Stimulated activated CD8-positive, alpha-beta memory T cell treated with anti-CD3 and anti-CD28 coated beads, Interleukin-15, amount 100 ng/mL, for 4 hours (primary cell): ENCODE measurements at places on chromosomes 7 and 10.
A peak's percentile ranks its signal among the peaks of the same experiment; 100 is the strongest.

GRCh38 chr10:13302821-13303555, 3.1 kb upstream of the PHYH start:
- no peak for DNase-seq

DNA sequence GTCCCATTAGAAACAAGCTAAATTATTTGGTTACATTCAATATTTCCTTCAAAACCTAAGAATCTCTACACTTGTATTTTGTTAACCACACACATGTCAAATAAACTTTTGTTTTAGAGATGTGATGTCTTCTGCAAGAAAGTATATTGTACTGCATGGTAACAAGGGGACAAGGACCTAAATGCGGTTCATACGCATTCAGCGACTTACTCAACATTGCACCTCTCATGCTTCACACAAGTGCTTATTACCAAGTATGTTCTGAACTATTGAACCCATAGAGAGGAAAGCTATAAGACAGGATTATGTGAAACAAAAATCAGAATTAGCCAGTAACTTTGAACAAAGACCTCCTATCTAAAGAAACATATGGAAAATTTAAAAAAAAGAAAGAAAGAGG, 68.3 kb downstream of the CREB5 start:
- no peak for DNase-seq

DNA sequence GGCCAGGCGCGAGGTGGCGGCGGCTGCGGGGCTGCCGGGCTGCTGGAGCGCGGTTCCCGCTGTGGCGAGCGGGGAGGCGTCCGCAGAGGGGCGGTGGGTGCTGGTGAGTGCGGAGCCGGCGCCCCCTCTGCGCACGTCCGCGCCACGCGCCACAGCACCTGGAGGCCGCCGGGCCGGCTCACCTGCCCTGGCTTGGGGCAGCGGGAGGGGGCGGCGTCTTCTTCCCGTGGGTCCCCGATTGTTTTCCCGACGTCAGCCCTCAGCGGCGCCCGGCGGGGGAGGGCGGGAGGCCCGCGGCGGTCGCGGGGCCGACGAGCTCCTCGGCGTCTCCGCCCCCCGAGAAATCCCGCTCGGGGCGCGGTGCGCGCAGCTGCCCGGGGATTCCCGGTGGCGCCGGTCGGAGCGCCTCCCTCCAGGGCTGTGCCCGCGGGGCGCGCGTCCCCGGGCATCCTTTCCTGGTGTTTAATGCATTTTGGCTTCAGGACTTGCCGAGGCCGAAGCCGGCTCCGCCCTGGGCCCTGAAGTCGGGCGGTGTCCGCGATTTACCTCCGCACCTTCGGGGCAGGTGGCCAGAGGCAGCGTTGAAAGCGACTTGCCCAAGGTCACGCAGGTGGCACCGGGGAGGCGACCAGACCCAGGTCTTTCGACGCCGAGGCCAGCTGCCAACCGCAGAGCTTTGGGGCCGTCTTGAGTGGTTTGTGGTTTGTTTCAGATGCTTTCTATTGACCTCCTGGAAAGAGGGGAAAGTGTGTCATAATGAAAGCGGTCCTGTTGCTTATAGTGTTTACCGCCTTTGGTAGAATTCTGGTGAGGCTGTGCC, 561 bp downstream of the PLEKHA1 start:
- peak; percentile 62 for DNase-seq

DNA sequence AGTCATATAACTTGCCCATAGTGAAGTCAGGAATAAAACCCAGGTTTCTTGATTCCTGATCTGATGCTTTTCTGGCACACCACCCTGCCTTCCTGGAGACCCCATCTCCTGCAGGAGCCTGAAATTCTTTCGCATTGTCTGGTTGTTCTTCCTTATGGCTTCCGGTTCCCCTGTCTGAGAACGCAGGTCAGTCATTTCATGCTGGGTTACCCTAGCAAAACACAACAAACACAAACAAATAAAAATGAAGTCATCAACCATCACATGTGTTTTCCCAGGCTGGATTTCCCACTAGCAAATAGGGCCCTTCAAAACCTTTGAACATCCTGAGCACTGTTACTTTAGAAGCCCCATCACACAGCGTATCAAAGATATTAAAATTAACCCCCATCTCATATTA, 569.6 kb downstream of the LRMDA start:
- no peak for DNase-seq

GRCh38 chr10:60040014-60040662, 133.8 kb upstream of the CCDC6 start:
- DNase-seq: no peak

DNA sequence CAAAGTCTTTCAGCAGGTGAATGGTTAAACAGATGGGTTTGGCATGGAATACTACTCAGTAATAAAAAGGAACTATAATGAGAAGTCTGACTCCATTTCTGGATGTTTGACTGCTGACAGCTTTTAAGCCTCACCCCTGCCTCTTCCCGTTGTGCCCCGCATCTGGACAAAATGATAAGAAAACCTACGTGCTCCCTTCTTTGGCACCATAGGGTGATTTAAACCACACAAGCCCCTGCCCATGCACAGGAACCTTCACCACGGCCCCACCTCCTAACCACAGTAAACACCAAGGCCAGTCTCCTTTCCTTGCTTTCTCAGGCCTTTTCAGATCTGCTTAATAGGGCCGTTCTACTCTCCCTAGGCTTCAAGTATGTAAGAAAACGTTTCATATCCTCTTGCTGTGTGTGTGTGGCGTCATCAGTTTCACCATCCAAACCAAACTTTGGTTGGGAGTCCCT, 47.1 kb upstream of the UBN2 start:
- DNase-seq: no peak

DNA sequence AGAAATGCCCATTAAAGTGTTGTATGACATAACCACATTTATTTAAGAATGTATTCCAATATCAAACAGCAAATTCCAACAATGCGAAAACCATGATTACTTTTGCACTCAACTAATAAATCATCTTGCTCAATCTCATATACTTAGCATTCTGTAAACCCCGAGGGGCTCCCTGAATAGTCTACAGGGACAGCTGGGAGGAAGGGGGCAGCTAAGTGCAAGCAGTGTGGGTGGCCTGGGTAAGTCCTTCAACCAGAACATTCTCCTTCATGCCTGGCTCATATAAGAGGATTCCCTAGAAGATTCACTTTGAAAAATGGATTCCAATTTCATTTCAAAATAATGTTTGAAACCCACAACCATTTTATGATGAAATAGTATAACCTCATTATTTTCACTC, 355.5 kb downstream of the CDC14C start:
- DNase-seq: no peak

- no peak for DNase-seq
Observed at GRCh38 chr10:103544657-103545310, 51.3 kb downstream of the NEURL1 start.

DNA sequence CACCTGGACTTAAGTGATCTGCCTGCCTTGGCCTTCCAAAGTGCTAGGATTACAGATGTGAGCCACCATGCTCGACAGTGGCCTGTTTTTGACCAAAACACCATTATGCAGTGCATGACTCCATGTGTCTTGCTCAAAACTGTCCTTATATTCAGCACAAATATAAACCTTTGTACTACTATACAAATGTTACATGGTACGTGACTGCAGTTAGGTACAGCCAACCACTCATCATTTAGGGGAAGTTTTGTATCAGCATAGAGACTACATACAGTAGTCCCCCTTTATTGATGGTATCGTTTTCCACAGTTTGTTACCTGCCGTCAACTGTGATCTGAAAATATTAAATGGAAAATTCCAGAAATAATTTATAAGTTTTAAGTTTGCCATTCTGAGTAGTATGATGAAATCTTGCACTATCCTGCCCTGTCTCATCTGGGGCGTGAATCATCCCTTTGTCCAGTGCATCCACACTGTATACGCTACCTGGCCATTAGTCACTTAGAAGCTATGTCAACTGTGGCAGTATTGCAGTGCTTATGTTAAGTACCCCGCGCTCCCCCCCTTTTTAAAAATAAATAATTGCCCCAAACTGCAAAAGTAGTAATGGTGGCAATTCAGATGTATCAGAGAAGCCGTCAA, 23.3 kb upstream of the ZNF282 start:
- no peak for DNase-seq

GRCh38 chr7:159015454-159016410, 128.9 kb downstream of the VIPR2 start:
- no peak for DNase-seq

- DNase-seq: no peak
Observed at GRCh38 chr7:48426966-48427555, 255.8 kb downstream of the ABCA13 start.

- no peak for DNase-seq
Observed at GRCh38 chr10:84540022-84540616, 211.7 kb downstream of the CCSER2 start.

DNA sequence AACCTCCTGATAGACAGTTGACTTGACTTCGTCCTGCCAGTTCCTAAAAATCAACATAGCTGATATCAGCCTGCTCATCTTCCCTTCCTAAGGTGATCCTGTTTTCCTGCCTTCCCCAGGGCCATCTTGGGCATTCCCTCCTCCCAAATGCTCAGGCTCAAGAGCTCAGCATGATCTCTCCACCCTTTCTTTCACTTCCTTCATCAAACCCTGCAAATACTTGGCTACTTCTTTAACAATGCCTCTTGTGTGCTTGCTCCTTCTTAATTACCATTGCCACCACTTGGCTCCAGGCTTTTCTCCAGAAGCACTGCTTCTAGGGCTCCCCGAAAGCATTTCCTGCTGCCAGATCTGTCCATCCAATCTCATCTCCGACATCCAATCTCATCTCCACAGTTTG, 7.3 kb downstream of the FSCN3 start:
- no peak for DNase-seq

GRCh38 chr7:148883266-148884048, 634 bp downstream of the EZH2 start:
- DNase-seq: peak; percentile 31

DNA sequence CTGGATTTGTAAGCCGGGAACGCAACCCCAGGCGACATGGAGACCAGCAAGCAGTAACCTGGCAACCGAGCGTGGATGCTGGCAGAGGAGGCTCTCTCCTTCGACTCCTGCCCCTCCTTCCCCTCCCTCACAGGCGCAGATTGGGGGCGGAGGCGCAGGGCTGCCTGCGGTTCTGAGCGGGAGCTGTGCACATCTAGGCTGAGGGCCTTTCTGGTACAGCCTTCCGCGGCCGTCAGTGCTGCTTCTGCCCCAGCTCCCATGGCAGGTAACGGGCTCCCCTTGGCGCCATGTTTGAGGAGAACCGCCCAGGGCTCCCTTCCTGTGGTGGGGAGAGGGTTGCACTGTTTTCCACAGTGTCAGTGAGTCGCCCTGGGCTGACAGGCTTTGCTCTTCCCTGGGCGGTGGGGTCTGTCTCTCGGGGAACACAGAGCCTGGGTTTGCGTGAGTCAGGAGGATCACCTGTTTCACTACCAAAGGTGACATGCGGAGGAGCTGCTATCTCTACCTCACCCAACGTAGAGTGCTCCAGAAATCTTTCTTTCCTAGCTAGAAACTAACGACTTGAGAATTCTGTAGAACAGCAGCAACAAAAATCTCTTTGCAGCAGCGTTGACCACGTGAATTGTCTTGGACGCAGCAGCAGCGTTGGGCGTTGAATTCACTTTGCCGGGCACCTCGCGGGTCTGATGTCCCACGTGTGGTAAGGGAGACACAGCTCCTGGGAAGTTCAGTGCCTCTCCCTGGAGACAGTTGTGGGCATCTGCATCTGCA, 154.8 kb upstream of the COBL start:
- no peak for DNase-seq

DNA sequence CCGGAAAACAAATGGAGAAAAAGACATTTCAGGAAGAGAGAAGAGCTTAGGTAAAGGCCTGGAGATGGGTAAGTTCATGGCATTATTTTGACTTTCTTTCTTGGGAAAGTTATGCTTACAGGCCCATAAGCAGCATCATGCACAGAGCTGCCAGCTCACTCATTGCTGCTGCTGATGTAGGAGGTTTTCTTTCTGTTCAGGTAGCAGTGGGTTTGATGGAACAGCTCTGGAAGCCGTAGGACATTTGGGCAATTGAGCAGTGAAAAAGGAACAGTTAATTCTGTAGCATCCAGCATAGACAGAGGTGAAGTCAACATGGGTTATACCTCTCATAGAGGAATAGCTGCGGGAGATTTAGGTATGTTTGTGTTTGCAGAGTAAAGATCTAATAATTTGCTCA, 3.3 kb downstream of the CHN2 start:
- DNase-seq: no peak

GRCh38 chr7:98387544-98388226, 13.2 kb downstream of the BAIAP2L1 start:
- no peak for DNase-seq

DNA sequence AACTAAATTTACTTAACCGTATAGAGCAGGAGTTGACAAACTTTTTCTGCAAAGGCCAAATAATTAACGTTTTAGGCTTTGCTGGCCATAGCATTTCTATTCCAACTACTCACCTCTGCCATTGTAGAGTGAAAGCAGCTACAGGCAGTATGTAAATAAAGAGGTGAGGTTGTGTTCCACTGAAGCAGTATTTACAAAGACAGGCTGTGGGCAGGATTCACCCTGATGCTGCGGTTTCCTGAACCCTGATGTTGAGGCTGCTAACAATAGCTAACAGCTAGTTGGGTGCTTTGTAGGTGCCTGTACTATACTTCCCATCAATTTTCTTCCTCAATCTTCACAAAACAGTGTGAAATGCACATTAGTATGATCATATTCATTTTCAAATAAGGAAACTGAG, 47.0 kb upstream of the LAMB1 start:
- no peak for DNase-seq

DNA sequence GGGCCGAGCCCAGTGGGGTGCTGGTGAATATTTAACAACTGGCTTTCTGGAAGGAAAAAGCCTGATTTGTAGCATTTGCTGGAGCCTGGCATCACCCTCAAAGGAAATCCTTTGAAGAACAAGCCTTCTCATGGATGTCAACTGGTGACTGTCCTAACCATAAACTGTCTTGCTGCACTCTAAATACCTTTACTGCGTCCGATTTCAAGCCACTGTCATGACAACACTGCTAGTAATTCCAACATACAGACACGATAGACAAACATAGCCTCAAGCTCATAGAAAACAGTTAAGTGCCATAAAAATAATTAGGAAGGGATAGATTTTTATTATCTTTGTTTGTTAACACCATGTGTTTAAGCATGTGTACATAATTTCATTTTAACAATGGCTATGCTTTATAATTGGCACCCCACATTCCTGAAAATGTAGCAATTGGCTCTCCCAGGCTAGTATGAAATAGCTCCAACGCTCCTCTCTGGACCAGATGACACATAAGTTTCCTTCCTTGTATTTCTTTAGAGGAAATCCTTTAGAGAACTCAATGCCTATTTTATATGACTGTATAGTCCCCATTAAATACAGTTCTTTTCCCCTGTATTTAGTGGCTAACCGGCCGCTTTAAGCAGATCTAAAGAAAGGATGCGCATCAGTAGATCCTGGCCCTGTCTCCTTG, 273.4 kb downstream of the PRPF18 start:
- DNase-seq: no peak
